ENCODE measurements at places on chromosomes 4 and X.

GRCh38 chr4:144627663-144628076 lies 18.3 kb upstream of the HHIP start:
- no peak for DNase-seq

DNA sequence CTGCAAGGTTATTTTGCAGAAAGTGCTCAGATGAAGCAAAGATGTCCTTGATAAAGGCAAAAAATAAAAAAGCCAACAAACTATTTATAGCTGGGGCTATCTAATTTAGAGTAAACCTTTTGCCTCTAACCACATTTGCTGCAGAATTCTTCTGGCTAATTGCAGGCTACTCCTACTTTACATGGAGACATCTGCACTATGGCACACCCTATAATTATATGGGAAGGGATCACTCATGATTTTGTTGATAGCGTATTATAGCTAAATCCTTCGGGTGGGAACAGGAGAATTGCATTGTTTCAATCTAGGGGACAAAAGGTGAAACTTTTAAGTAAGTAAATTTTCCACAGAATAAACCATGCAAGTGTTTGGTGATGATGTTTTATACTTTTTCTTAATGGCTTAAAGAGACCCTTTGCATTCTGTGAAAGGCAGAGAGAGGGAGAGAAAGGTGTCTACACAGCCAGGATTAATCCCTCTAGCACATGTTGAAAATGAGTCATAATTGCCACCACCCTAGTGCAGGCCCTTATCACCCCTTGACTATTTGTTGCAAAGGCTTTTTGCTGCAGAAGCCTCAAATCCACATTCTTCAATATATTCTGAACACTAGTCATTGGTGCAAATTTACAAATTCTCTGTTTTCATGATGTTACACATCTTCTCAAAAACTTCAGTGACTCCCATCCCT lies 221.3 kb upstream of the BMP3 start:
- DNase-seq = no peak

- no peak for DNase-seq
Measured at GRCh38 chr4:154427149-154427548, 64.5 kb downstream of the DCHS2 start.

GRCh38 chrX:138408101-138408500 lies 303.4 kb downstream of the FGF13 start:
- no peak for DNase-seq

- DNase-seq = no peak
Measured at GRCh38 chr4:55546756-55547465, at the start of gene CLOCK. TSS of gene CLOCK (minus strand) at chr4:55546909. CDS start at chr4:55482785, 64,124 bp downstream.

DNA sequence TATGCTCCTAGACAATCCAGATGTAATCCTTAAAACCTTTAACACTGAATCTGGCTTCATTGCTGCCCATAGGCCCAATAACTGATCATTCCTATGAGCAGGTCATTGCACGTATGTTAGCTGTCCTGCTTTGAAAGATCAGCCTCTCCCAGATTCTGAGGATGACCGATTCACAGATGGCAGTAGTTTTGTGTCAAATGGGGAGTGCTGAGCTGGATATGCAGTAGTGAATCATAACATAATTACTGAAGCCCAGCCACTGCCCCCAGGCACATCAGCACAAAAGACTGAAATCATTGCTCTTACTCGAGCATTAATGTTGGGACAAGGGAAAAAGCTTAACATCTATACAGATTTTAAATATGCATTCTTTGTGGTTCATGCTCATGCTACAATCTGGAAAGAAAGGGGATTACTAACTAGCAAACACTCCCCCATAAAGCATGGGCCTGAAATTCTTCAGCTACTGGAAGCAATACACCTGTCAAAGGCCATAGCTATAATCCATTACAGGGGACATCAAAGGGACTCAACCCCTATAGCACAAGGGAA lies 16.4 kb upstream of the ZNF280C start:
- no peak for DNase-seq

GRCh38 chr4:114091546-114091945 lies 112.1 kb upstream of the ARSJ start:
- DNase-seq = no peak

DNA sequence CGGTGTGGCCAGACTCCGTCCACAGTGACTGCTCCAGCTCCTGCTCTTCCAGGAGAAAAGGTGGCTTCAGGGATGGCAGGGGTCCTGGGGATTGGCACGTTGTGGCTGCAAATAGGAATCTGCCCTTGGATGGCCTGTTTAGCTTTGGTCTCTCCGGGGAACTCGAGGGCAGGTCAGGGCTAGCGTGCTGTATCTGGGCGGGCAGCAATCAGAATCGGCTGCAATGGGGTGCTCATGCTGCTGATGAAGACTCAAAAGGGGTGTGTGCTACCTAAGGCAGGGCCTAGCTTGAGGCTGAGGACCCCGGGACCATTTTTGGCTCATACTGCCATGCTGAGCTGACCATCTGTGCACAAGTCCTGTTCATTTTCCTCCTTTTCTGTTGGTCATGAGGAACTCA lies 51.3 kb downstream of the RGS12 start:
- no peak for DNase-seq

GRCh38 chr4:14837860-14838259 lies 164.4 kb upstream of the CPEB2 start:
- no peak for DNase-seq

- DNase-seq = no peak
Measured at GRCh38 chr4:72919937-72920336, 149.6 kb downstream of the COX18 start.

DNA sequence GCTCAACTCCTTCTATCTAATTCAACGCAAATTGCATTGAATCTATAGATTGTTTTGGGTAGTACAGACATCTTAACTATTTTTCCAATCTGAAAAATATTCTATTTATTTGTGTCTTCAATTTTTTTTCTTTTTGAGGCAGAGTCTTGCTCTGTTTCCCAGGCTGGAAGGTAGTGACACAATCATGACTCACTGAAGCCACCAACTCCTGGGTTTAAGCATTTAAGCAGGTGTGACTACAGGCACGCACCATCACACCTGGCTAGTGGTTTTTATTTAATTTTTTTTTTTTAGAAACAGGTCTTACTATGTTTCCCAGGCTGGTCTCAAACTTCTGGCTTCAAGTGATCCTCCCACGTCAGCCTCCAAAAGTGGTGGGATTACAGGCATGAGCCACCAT lies 98.3 kb downstream of the GK start:
- no peak for DNase-seq

DNA sequence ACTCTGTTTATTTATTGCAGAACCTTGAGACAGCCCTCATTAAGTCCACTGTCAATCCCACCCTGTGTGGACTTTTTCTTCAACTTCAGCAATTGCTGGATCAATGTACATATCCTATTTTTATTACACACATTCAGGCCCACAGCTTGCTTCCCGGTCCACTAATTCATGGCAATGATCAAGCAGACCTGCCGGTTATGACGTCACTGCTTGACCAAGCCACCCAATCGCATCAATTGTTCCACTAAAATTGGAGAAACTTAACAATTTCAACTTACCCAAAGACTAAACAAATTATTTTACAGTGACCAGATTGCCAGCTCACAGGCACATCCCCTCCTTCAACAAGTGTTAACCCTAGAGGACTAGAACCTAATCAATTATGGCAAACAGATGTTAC lies 240.4 kb upstream of the MAGEB18 start:
- no peak for DNase-seq

DNA sequence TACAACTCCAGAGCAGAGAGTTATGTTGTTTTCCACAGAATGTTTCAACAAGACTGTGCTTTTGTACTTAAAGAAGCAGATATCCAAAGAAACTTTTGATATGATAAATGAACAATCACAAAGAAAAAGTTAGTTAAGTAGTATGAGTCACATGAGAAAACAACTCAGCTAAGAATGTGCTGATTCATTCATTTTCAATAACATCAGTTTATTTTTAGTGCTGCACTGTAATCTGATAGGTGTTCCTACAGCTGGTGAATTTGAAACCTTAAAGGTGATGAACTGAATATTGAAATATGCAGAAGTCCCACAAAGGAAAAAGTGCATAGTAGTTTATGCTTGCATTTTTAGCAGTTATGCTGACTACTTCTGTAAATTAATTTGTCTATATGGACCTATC lies 180.3 kb upstream of the TENM3 start:
- DNase-seq = no peak

DNA sequence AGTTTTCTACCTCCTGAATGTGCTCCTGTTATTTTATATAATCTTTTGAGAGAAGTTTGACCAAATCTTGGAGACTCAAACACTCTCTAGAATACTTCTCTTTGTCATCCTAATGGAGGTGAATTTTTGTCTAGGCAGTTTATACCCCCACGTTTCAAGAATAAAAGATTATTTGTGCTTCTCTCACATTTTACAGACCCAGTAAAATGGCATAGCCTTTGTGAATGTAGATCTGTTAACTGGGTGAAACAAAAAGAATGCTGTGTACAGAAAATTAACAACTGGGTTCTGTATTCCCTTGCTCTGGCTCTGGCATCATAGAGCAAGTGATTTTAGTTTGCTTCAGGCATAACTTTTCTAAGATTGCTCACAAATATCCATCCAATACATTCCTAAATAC lies 26.1 kb downstream of the GASK1B start:
- no peak for DNase-seq

DNA sequence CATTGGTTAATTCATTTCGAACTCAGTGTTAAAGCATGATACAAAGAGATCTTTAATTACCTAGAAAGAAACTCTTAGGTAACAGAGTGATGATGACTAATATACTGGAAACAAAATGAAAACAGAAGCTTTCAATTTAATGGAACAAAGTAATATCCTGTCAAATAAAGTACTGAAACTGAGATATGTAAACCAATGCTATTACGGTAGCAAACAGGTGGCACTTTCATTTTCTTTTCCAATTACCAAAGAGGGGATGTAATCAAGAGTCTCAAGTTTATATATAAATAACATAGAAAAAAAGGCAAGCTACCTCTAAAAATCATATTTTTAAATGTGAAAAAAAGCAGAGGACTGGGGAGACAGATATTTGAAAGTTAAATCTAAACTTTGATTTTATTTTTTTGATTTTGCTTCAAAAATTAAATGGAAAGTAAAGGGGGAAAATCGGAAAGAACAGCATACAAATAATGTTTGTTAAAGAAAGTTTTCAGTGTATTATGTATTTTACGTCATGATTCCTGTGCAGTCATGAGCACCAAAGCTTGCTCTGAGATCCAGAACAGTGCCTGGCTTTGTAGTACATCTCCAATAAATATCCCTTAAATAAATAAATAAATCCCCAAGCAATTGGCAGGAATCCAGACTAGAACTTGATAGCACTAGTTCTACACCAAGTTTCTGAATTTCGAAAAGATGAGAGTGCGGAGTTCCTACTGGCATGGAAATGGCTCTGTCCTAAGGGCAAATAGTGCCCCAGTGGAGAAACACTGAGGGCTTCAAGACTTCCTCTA lies 25.0 kb upstream of the RAPGEF2 start:
- no peak for DNase-seq

DNA sequence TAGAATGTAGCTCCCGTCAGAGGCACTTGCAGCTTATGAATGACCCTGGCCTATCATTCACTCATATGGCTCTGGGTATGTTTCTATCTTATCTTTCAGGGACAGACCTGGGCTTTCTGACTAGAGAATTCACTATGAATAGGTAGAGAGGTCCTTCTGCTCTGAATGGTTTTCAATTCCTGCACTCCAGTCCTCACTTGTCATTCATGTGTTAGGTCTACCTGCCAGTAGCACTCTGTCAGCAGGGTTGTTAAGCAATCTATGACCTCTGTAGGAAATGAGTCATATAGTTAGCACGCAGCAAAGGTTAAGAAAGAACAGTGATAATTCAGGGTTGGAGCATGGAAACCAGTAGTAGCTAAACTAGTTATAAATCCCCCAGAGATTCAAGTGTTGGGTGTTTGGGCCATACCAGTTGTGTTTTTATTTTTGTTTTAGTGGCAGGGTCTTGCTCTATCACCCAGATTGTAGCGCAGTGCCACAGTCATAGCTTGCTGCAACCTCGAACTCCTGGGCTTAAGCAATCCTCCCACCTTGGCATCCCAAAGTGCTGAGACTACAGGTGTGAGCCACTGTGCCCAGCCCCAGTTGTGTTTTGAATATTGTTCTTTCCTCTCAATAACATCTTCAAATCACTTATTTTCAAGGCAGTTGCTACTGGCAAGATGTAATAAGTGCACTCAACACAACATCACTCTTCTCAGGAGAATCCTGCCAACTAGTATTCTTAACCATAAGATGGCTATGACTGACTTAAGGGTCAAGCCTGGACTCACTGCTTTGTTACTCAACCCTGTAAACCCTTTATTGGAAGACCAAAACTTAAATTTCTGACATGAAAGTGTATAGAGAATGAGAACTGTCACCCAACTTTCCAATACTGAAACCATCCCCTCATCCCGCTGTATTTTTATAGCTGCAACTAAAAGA lies 25.1 kb downstream of the ARL13A start:
- DNase-seq = no peak

Measured in iPS DF 6.9 (cell line).